ENCODE measurements at places on chromosomes 4 and X.
A peak's percentile ranks its signal among the peaks of the same experiment; 100 is the strongest.

DNA sequence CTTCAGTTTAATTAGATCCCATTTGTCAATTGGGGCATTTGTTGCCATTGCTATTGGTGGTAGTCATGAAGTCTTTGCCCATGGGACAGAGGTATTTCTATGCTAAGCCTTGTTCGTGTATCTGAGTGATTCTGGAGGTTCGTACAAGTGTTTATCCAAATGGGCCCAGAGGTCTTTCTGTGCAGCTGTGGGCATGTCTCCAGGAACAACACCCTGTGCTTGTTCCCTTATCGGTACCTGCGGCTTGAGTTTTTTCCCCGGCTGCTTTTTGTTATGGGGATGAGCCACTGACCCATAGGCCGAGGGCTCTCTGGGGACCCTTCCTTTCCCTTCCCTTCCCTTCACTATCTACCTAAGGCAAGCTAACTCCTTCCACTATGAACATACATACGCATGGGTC lies 81.4 kb upstream of the WDR1 start:
- no peak for DNase-seq

GRCh38 chr4:8095956-8096689 lies 62.5 kb downstream of the ABLIM2 start:
- no peak for DNase-seq

DNA sequence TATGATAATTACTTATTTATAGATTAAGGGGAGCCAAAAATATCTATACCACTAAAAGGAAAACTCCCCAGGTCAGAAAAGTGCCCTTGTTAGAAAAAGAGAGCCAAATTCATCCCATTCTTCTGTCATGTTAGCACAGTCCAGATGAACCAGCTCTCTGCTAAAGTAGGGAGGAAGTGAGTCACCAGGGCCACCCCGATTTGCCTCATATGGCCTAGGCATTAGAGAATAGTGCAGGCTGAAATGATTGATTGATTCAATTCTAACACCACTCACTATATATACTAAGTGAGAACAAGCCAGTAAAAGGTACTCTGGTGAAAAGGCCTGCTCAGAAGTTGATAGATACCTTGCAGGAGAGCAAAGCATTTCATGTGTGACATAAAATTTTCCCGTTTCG lies 94.5 kb downstream of the SRPX start:
- no peak for DNase-seq

DNA sequence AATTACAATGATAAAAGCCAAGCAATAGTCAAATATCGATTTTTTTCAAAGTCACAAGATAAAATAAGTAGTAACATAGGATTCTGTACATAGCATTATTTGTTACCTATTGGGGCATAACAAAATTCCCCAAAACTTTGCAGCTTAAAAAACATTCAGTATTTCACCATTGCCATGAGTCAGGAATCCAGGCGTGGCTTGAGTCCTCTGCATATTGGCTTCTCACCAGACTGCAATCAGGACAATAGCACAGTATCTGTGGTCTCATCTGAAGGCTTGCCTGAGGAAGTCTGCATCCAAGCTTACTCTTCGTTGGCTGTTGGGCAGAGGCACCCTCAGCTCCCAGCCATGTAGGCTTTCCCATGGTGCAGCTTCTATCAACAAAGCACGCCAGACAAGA lies 6.2 kb upstream of the CTBP1 start:
- peak; percentile 18 for DNase-seq

DNA sequence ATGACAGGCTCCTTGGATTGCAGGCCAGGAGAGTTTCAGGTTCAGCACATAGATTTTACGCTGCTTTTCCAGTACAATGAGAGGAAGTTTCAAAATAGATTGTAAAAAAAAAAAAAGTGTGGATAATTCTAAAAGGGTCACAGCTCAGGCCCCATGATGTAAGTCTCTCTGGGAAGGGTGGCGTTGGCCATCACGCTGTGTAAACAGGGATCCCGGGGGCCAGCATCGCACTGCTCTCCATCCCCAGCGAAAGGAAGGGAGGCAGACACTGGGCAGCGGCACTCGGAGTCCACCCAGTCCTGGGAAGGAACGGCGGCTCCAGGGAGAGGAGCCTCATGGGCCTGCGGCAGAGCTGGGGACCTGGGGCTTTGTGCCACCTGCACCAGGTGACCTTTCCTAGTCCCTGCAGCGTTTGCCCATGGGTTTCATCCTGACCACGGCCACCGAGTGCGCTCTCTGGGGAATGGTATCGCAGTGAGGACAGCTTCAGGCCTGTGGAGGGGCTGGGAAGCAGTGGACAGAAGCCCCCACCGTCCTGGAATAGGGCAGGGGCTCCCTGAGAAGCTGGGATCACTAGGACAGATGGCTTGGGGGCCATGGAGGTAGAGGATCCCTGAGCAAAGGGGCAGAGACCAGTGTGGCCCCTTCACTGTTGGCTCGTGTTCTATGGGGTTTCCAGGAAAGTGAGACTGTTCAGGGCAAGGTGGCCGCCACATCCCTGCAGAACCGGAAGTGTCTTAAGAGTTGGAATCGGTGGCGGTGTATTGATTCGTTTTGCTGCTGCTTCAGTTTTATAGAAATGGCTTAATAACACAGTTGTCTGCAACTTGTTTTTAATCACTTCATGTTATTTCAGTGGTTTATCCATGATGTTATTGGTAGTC lies 38.9 kb downstream of the RGS12 start:
- no peak for DNase-seq

GRCh38 chr4:38601244-38601915 lies 62.6 kb upstream of the KLF3 start:
- no peak for DNase-seq

DNA sequence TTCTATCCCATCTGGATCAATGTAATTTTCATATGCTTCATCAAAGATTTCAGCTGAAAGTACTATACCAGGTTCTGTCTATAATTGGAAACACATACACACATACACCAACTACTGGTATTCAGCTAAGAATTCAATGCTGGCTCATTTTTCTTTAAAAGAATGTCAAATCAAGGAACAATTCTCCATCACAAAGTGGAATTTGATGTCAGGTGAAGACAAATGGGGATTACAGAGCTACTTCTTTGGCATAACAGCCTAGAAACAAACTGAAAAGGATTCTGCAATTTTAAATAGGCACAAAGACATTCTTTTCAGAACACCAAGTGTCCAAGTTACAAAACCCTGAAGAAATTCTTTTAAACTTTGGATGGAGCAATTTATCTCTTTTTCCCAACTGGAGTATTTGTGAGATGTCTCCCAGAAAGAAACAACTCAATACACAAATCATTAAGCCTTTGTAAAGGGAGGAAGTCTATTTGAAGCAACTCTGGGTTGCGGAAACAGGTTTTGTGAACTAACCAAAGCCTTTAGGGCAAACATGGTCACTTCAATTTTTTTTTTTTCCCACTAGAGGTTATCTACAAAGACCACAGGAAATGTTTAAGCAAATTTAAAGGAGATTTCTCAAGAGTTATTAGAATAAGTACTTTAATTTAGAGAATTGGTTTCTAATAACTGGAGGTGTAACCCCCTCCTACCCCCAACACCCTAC lies 1.9 kb upstream of the FAM9C start:
- DNase-seq: no peak

GRCh38 chr4:40992472-40993295 lies 221.7 kb downstream of the APBB2 start:
- DNase-seq: no peak

GRCh38 chr4:93896516-93896915 lies 68.0 kb downstream of the ATOH1 start:
- DNase-seq: no peak

DNA sequence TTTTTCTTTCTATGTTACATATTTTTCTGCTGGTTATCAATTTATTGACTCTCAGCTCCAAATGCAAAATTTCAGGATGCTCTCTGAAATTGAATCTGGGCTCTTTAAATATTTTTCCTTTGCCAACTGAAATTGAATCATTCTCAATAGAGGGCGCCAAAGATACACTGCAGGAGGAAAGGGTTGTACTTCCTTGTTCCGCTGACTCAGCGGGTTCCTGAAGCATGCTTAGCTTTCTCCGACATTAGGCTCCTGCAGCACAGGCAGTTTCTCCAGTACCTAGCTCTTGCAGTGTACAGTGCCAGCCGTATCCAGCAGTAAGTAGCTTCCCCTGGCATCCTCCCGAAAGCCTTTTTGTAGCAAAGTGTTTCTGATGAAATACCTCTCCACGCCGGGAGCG lies 28.8 kb upstream of the CFAP47 start:
- peak; percentile 33 for DNase-seq

DNA sequence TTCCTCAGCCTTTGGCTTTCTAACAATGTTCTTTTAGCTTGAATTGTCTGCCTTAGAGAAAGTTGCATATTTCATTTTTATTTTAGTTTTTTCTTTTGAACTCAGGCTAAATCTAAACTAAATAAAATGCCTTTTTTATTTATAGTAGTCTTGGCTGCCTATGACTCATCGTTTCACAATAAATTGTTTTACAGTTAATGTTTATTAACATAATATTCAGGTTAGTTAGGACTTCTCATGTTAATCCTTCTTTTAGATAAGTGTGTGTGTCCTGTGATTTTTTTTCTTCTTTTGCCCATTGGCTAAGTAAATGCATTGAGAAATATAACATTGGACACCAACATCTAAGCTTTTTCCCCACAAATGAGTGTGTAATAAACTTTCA lies 1.6 kb downstream of the RP2 start:
- DNase-seq: no peak

- DNase-seq: no peak
Observed at GRCh38 chr4:48025005-48025404, 8.4 kb downstream of the NIPAL1 start.

- DNase-seq: no peak
Observed at GRCh38 chr4:71669291-71669690, 114.6 kb downstream of the GC start.

- DNase-seq: peak; percentile 8
Observed at GRCh38 chr4:35934320-35934981, 309.9 kb downstream of the ARAP2 start.

GRCh38 chrX:115642895-115643530 lies 82.0 kb downstream of the PLS3 start:
- DNase-seq: peak; percentile 12

- DNase-seq: no peak
Observed at GRCh38 chrX:130834149-130834548, 68.9 kb downstream of the ENOX2 start.

- no peak for DNase-seq
Observed at GRCh38 chrX:74340051-74340450, 36.1 kb downstream of the ZCCHC13 start.

- no peak for DNase-seq
Observed at GRCh38 chr4:184313702-184314659, 96.3 kb upstream of the ENPP6 start.

- no peak for DNase-seq
Observed at GRCh38 chrX:74232859-74233258, 71.1 kb upstream of the ZCCHC13 start.

- no peak for DNase-seq
Observed at GRCh38 chrX:54633641-54634040, 103.6 kb downstream of the GNL3L start.

- no peak for DNase-seq
Observed at GRCh38 chr4:94765648-94766047, 7.9 kb downstream of the BMPR1B start.

GRCh38 chrX:22192419-22193060 lies 80.2 kb upstream of the CBLL2 start:
- DNase-seq: peak; percentile 52

DNA sequence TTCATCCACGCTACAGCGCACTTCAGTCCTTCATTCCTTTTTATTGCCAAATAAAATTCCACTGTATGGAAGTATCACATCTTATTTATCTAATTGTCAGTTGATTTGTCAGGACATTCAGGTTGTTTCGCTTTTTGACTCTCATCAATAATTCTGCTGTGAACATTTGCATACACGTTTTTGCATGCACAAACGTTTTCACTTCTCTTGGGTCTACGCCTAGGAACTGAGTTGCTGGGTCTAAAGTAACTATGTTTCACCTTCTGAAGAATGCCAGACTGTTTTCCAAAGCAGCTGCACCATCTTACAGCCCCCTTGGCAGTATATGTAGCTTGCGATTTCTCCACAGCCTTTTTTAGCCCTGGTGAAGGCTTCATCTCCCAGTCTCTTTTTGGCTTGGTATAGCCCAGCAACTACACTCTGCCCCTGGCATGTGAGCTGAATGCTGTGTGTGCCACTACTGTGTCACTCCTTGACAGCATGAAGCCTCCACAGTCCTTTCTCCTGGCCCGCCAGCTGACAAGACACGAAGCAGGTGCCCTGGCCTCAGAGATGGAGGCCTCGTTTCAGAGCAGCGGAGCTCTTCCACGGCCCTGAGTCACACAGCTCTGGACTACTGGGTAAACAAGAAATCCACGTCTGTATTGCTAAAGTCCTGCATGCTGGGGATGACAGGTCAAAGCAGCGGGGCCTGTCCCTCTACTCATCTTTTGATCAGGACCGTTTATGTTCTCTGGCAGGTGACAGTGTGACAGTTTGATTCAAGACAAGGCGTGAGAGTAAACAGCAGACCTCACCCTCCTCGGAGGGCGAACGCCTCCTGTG lies 75.5 kb downstream of the NSUN7 start:
- DNase-seq: no peak

GRCh38 chr4:145545031-145545430 lies 63.4 kb downstream of the SMAD1 start:
- no peak for DNase-seq

Measured in SW480 (cell line).